ENCODE measurements at places on chromosomes 6 and 20.

DNA sequence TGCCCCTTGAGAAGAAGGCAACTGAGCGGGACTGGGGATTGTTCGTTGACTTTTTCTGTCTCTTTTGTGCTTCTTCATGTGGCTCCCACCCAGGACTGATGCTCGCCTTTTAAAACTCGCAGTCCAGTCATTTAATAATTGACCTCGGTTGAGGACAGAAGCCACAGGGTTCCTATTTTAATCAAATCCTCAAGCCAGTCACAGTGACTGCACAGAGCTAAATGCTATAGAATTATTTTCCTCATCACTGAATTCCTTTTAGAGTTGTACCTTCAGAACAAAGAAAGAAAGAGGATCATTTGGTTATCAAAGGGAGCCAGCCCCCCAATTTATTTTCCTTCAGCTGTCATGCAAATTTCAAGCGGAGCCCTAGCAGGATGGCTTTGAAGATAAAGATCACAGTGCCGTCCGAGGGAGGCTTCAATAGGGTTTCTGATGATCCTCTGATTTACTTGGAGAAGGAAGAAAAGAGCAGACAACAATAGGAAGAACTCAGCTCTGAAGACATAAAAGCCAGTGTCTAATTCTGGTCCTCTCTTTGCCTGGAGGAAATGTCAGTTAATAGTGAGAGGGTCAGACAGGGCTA, 186.6 kb downstream of the DOK5 start:
- DNase-seq = no peak

DNA sequence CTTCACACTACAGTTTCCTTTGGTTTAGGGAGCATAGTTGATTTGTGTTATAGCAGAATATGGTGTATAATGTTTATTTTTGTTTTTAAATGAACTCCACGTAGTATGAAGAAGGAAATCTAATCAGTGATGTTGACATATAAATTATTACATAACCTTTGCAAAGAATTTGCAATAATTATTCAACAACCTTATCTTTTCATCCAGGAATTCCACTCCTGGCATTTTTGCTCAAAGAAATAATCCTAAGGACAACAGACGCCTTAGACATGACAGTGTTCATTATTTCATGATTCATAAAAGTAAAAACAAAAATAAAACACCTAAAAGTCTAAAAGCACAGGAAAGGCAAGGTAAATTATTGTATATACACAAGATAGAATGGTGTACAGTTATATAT, 229.2 kb downstream of the EPM2A start:
- no peak for DNase-seq

GRCh38 chr20:33677991-33678702, 3.9 kb upstream of the NECAB3 start:
- no peak for DNase-seq

- DNase-seq = no peak
Observed at GRCh38 chr20:3612795-3613572, 50.2 kb downstream of the GFRA4 start.

- no peak for DNase-seq
Observed at GRCh38 chr6:76438768-76439167, 366.3 kb upstream of the IMPG1 start.

DNA sequence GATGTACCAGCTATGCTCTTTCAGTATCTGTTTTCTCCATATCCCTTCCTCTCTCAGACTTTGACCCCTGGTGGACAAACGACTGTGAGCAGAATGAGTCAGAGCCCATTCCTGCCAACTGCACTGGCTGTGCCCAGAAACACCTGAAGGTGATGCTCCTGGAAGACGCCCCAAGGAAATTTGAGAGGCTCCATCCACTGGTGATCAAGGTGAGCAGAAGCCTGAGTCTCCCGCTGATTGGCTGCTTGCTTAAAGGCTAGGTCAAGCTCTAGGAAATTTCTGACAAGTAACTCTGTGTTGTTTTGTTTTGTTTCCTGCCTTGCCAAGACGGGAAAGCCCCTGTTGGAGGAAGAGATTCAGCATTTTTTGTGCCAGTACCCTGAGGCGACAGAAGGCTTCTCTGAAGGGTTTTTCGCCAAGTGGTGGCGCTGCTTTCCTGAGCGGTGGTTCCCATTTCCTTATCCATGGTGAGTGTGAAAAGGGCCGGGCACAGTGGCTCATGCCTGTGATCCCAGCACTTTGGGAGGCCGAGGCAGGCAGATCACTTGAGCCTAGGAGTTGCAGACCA, 28.6 kb downstream of the C6orf89 start:
- no peak for DNase-seq

- no peak for DNase-seq
Observed at GRCh38 chr6:139364302-139364981, 10.0 kb downstream of the CITED2 start.

Measured in NCI-H510A (cell line).